ENCODE measurements at places on chromosomes 12 and 14.

GRCh38 chr12:3252450-3252891 lies 175.3 kb downstream of the TSPAN9 start:
- DNase-seq, result no peak

DNA sequence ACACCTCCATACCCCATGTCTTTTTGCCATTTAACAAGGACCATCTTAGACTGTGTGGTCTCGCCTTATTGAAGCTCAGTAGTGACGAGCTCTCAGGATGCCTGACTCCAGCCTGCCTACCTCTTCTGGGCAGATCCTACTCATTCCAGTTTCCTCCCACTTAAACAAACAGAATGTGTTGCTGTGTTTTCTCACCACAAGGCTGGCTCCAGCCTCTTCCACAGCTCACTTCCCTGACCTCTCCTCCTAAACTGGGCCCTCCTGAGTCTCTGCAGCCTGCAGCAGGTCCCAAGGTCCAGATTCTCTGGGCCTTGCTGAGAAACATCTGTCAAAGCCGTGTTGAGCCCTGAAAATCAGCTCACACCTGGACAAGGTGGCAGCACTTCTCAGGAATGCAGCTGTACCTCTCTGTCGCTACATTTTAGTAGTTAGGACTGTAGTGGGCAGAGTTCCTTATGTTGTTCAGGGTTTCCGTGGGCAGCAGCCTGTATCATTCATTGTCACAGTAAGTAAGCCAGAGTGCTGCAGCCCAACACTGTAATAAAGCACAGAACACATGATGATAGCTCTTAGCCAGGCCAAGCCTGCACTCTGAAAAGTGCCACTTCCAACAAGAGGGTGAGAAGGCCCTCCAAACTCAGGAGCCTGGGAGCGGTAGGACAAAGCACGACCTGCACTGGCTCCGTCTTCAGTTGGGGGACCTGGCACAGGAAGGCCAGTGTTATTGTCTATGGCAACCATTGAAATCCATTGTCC lies 68.5 kb downstream of the NKX2-1 start:
- DNase-seq, result no peak

DNA sequence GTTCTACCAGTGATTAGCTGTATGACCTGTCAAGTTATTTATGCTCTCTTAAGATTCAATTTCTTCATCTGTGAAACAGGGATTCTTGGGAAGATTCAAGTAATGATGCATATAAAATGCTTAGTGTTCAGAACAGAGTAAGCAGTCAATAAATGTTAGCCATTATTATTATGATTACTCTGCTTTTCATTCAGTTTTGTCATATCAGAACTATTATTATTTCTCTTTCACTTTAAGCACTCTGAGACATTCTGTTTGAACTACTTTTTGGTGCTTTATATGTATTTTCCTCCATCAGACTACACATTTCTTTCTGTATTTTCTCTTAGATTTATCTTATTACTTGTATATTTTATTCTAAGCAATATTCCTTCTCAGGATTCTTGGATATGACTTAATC lies 81.2 kb downstream of the CFAP54 start:
- no peak for DNase-seq

GRCh38 chr14:71589609-71590008 lies 342.6 kb upstream of the RGS6 start:
- no peak for DNase-seq

GRCh38 chr12:124786061-124786964 lies 77.4 kb downstream of the SCARB1 start:
- DNase-seq, result peak; percentile 77

GRCh38 chr14:52000696-52001095 lies 11.3 kb downstream of the RTRAF start:
- DNase-seq, result no peak
